ENCODE measurements at places on chromosomes 1 and 21.

DNA sequence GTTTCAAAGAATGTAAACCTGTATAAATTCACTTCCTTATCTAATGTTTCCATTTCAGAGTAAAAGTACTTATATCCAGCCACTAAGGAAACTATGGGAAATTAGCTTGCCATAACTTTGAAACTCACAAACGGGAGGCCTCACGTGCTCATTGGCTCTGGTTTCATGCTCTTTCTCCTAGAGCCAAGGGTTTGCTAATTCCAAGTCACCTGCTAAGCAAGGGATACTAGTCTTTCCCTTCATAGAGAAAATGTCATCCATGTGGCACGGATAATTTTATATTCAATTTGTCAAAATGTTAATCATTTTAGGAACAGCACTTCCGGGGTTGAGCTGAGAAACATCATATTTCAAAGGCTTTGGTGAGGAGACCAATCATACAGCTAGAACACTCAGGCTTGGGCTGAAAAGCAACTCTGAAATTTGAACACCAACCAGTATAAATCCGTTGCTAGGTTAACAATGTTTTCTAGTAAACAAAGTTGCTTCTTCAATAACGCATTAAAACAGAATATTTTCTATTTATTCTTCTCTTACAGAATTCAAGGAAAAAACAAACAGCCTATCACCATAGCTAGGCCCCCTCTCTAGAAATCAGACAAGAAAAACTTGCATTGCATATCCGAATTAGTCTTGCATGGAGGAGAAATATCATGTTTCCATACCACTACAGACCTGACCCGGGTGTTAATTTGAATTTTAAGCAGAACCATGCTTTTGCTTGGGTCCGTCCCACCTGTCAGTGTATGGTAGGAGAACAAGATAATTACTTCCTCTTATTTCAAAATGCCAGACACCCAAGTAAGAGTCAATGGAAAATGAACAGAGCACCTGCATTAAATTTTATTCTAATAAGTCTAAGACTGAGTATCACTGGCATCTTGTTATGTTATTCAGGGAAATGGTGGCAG, 196.1 kb upstream of the ESRRG start:
- no peak for DNase-seq

DNA sequence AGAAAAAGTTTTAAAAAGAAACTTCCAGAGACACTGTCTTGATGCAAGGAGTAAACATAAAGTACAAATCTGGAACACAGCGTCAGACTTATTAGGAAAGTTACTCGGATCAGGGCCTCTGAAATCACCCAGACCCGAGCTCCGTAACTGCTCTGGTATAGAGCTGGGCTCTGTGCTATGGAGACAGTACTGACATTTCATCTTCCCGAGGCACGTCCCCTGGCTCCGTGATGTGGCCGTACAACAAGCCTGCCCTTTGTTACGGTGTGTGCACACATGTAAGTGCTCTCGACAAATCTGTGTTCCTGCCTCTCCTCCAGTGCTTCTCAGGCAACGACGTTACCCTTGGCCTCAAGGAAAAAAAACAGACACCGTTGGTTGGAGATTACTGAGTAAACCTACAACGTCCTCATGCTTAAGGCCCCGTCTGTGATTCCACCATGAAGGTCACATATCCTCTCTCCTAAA, 107.0 kb upstream of the IRF2BP2 start:
- peak; percentile 37 for DNase-seq

DNA sequence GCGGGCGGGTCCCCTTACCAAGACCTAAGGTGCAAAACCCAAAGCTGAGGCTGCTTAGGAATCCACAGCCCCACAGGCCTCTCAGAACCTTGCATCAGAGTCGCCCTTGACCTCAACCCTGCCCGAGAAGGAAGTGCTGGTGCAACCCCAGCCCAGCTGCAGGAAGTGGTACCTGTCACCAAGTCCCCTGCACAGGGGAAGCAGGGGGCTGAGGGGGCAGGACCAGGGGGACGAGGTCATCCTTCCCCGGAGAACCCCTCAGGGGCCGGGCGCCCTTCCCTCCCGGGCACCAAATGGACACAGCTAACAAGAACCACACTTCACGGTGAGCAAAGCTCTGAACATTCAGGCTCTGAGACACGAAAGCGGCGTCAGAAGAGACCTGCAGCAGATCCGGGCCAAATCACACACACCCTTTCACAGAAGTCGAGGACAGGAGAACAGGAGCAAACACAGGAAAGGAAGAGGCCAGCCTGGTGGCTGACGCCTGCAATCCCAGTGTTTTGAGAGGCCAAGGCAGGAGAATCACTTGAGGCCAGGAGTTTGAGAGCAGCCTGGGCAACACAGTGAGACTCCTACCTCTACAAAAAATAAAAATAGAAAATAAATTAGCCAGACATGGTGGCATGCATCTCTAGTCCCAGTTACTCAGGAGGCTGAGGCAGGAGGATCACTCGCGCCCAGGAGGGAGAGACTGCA, 6.4 kb downstream of the ITGB2 start:
- DNase-seq, result no peak

- no peak for DNase-seq
These were observed 5.8 kb downstream of the CAPN8 start for GRCh38 chr1:223659711-223660110.

- DNase-seq, result peak; percentile 18
These were observed 36.6 kb downstream of the PTGS2 start for GRCh38 chr1:186643614-186644013.

GRCh38 chr1:231918239-231919015, 291.8 kb downstream of the DISC1 start:
- peak; percentile 43 for DNase-seq

- DNase-seq, result peak; percentile 43
These were observed 44.2 kb upstream of the LAPTM5 start for GRCh38 chr1:30801771-30802198.

- no peak for DNase-seq
These were observed 99.3 kb downstream of the CDC42BPA start for GRCh38 chr1:227218870-227219573.

DNA sequence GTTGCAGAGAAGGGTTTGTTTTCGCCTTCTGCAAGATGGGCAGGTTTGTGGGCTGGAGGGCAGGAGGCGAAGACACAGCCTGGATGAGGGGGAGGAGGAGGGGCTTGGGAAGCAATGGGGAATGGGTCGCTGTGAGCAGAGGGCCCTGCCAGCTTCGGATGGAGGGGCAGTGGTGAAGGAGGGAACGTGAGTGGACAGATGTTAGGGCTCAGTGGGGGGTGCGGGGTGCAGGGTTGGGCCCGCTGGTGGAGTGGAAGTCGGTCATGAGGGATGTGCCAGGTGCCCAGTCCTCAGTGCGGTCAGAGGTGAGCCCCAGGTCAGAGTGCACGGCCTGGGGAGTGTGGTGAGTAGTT, 55.5 kb upstream of the ABCG1 start:
- DNase-seq, result no peak

DNA sequence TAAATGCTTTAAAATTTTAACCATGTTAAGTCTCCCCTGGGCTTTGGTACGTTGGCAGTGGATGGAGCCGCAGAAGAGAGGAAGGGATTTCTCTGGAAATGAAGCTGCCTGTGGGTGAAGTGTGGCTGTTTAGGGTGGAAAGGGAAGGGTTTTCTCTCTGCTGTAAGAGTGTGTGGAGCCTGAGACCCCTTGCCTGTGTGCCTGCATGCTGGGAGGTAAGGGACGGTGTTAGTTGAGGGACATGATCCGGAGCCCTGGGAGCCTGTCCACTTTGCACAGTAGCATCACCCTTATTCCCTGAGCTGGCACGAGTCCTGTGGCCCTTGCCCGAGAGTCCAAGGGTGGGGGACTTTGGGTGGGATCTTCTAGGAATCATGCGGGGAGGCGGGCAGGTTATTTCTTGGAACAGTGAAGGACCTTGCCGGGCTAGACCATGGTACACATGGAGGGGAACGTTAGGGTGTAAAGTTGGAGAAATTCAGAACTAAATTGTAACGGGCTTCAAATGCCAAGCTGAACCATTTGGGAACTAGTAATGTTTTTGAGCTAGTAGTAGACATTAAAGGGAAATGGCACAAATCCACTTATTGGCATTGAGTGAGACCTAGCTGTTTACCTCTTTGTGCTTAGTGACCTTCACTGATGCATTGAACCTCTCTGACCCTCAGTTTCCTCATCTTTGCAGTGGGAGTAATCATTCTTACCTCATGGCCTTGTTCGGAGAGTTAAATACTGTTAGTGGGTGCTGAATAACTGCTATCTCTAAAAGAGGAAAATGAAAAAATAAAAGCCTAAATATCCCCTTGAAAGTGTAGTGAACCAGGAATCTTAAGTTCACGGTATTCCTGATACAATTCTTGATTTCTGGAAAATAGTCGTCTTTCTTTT, 3.5 kb downstream of the GALNT2 start:
- no peak for DNase-seq

DNA sequence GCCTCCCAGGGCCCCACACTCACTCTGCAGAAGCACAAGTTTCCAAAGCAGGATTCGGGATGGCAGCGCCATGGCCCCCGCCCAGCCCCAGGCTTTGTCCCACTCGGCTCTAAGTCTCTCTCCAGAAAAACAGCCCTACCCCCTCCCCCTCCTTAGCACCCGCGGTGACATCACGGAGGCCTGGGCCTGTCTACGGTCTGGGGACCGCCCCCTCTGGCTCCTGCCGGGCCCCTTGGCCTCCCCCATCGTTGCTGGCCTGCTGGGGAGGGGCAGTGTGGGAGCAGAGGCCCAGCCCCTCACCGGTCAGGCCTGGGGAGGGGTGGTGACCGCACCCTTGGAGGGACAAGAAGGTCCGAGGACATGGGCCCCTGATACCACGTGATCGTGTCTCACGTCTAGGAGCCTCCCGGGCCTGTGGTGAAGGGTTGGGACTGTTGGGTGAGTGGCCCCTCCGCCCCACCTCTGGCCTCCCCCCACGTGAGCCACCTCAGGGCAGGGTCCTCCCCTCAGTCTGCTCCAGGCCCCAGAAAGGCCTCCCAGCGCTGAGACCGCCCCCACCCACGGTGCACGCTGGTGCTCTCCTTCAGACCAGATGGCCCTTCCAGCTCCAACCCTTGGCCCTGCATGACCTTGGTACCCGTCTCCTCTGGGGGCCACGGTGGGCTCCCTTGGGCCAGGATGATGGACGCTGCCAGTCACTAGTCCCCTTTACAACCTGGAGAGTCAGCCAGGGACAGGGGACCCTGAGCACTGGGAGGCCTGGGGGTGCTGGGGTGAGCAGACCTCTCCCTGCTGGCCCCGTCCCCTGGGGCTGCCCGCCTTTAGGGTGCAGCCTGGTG, at the start of gene MXRA8:
Gene MXRA8 (minus strand): TSS at position 123 of the 839 bp plus-strand sequence. CDS start 51 bp downstream, at position 72.
- peak; percentile 94 for DNase-seq

DNA sequence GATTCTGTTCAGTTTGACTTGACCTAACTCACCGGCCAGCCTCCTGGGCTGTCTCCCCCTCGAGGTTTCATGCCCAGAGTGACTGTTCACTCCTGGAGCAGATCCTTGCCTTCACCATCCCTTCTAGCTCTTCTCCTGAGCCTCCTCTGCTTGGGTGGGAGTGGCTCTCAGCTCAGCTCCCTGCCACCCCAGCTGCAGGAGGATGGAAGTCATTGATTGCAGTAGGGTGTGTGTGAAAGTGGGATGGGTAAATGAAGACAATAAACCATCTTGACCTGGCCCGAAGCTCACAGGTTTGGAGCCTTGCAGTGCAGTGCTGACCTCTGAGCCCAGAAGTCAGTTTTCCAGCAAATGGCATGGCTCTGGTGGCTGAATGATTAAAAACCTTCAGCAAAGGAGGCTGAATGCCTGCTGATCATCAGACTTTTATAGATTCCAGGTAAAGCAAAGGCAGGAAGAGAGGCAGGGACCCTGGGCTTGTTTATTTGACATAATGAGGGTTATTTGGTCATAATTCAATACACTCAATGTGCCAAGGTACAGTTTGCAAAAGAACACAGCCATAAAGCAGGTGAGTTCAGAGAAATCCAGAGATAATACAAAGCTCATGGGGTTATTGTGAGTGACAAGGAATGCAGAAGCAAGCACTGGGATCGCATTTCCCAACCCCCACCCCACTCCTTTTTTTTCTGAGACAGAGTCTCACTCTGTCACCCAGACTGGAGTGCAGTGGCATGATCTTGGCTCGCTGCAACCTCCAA, 17.5 kb upstream of the TFF3 start:
- no peak for DNase-seq

DNA sequence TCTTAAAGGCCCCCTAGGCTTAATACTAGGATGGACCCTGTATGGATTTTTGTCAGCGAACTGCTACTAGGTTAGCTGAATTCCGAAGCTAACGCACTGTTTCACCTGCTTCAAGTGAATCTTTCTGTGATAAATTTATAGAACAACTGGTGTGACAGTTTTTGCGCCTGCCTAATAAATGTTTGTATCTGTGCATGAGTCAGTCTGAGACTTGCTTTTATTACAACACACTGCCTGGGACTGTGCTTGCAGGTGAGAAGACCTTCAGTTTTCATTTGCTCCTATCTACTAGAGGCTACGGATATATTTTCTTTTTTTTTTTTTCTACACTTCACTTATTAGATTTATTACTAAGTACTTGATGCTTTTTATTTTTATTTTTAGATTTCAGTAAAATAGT, 420.9 kb downstream of the SMYD3 start:
- no peak for DNase-seq

- DNase-seq, result no peak
These were observed 47.2 kb downstream of the GALNT2 start for GRCh38 chr1:230114237-230114651.

Data from AG10803 (cell line).